ENCODE measurements at places on chromosomes 7 and 10. TPM values are rescaled to one million over a fixed set of nuclear protein-coding genes. Genes with fewer than 3 reads are reported as not detected.

Gene GJD4
- total RNA-seq = not detected

DNA sequence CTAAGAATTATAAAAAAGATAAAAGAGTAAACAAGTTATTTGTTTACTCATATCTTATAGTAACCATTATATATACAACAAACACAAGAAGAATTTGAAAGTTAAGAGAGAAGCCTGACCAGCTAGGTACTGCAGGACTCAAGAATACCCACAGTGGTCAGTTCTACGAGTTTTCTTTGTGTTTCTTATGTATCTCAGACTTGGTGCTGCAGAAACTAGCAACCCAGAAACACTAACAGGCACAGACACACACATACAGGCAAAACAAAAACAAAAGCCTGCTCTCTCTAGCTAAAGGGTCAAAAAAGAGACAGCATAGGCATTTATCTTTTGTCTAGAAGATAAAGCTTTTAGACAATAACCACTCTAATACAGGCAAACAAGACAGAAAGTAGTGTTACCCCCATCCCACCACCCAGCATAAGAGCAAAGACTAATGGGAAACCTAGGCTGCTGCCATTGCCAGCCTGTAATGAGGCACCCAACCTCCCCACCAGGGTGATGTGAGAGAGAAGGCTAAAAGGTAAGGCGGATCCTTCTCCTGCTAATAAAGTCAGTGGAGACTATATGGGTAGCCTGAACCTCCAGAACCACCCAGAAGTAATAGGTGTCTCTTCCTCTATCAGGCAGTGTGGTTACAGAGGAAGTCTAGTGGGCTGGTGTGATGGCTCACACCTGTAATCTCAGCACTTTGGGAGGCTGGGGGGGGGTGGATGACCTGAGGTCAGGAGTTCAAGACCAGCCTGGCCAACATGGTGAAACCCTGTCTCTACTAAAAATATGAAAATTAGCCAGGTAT, 113.9 kb downstream of the DNAJC1 start:
- no peaks in the 10 kb centered on the region for H3K27me3 ChIP-seq
- no peaks in the 10 kb centered on the region for H3K4me1 ChIP-seq
- H3K27ac ChIP-seq = no peak overlapping the region
- no peaks in the 10 kb centered on the region for H3K36me3 ChIP-seq

Gene VWA2
- 2.9 TPM for total RNA-seq

DNA sequence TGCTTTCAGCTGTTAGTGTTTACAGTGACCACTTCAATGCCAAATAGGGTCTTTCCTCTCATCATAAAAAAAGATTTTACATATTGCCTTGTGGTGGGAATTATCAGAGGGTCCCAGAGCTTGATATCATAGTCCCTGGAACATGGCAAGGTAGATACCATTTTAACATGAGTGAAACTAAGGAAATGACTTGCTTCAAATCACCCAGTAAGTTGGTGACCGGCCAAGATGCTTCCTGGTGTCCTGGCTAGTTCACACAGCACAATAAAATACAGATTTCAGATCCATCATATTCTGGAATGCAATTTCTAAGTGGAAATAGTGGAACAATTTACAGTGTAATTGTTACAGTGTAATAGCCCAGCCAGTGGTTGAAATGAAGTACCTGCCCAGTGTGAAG, 36.6 kb downstream of the CNNM1 start:
- no peak overlapping the region for H3K4me3 ChIP-seq
- H3K27me3 ChIP-seq = no peaks in the 10 kb centered on the region
- H3K36me3 ChIP-seq = no peaks in the 10 kb centered on the region

GRCh38 chr7:28711114-28711513, 247.0 kb downstream of the TRIL start:
- no peak overlapping the region for H3K4me3 ChIP-seq
- H3K4me1 ChIP-seq = peaks cover 24% of the 10 kb centered on the region
- no peak overlapping the region for H3K27ac ChIP-seq
- no peaks in the 10 kb centered on the region for H3K36me3 ChIP-seq

DNA sequence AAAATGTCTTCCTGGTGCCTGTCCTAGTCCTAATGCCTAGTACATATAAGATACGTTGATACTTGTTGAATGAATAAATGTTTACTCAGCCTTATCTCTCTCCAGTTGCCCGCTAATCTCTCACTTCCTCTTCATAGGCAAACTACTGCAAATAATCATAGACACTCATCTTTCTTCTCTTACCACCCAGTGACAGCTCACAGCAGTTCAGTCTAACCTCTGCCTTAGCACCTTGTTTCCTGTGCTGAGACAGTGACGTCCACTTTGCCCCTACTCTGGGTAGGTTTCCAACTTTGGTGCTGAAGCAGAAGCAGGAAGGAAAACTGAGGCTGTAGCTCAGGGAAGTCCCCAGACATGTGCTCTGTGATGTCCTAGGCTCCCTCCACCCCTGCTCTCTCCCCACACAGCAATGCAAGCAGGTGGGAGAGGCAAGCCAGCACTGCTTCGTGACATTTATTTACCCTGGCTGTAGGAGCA, 45.5 kb upstream of the RHOBTB1 start:
- no peaks in the 10 kb centered on the region for H3K27me3 ChIP-seq
- no peak overlapping the region for H3K4me3 ChIP-seq
- H3K4me1 ChIP-seq = peaks cover 14% of the 10 kb centered on the region
- no peak for DNase-seq
- no peak overlapping the region for H3K27ac ChIP-seq

GRCh38 chr7:93985101-93985500, 19.1 kb downstream of the BET1 start:
- DNase-seq = no peak
- no peak overlapping the region for H3K4me3 ChIP-seq
- peaks cover 4% of the 10 kb centered on the region for H3K4me1 ChIP-seq
- no peaks in the 10 kb centered on the region for H3K36me3 ChIP-seq
- H3K27ac ChIP-seq = no peak overlapping the region

Measured in vagina (tissue), 2 donors.